ENCODE measurements at places on chromosomes 16 and 17.

GRCh38 chr17:41490000-41490990, 585 bp upstream of the KRT36 start:
- DNase-seq = no peak

GRCh38 chr17:50218771-50219315, 17.4 kb upstream of the COL1A1 start:
- DNase-seq = no peak

- DNase-seq = peak; percentile 92
Observed at GRCh38 chr17:27601069-27601974, 29.7 kb upstream of the LGALS9 start.

DNA sequence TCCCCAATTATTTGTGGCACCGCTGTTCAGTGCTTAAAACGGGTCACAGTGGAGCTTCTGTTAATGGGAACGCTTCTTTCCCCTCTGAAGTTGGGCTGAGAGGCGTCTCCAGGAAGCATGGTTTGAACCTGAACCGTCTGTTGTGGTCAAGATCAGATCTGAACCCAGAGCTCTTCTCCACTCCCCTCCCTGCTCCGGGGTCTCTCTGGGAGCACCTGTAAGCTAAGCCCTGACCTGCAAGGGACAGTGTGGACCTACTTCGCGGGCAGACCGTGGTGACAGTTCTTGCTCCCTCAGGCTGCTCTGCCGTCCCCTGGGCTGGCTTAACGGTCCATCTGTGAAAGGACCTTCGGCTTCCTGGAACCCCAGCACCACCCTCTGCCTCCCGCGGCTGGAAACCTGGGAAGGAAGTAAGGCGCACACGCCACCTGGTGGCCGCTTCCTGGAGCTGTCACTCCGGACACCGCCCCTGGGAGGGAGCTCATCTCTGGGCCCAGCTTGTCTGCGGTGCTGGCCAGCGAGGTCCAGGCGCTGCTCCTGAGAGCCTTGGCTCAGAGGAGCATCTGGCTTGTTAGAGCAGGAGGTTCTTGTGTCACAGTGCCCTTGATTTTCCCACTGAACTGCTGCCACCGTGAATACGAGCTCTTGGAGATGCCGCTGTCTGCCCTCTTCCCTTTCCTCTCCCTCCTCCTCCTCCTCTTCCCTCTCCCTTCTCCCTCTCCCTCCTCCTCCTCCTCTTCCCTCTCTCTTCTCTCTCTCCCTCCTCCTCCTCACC, 518.5 kb upstream of the EEF2KMT start:
- DNase-seq = no peak

Measured in stimulated activated effector memory CD8-positive, alpha-beta T cell treated with anti-CD3 and anti-CD28 coated beads, Interleukin-12 subunit alpha, Interleukin-12 subunit beta, amount 100 ng/mL, for 72 hours (primary cell).